AG08396 (cell line): ENCODE measurements at places on chromosomes 11 and 22.

- DNase-seq = no peak
Observed at GRCh38 chr22:25016311-25016710, 63.8 kb downstream of the KIAA1671 start.

- peak; percentile 87 for DNase-seq
Observed at GRCh38 chr11:65366340-65366773, 11.8 kb downstream of the TIGD3 start.

GRCh38 chr22:19929586-19930550 is 11.7 kb upstream of the COMT start:
- DNase-seq = no peak

- no peak for DNase-seq
Observed at GRCh38 chr22:44444341-44445306, 53.4 kb downstream of the RTL6 start.

- DNase-seq = no peak
Observed at GRCh38 chr22:38900677-38901076, 28.7 kb upstream of the CBX6 start.

DNA sequence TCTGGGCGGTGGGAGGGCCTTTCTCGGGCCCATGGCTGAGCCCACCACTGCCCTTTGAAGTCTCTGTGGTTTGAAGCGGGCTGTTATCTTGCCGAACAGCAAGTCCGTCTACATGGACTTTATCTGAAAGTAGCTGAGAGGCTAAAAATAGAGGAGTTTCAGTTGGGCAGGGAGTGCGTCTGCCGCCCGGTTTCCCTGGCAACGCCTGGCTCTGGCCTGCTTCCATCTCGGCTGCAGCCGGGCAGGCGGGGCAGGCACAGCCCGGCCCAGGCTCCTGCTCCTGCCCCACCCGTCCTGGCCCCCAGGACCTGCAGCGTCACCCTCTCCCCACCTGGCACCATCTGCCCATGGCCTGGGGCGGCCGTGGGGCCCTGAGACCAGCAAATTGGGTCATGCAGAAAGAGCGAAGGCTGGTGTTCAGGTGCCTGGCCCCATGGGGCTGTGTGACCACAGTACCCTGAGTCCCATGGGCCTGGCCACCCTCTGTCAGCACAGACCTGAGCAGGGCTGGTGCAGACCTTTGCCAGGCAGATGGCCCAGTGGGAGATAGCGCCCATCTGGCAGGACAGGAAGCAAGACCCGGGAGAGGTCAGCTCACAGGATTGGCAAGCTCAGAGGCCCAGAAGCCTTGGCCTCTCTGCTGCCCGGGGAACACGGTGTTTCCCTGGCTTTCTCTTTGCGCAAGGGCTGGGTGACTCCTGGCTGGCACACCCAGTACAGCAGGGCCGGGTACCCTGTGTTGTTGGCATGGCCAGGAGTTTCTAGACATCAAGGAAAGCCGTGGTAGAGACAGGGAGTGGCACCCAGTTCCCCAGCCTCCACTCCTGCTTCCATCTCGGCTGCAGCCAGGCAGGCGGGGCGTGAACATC is 79.1 kb upstream of the KCNQ1OT1 start:
- DNase-seq = peak; percentile 94

- DNase-seq = no peak
Observed at GRCh38 chr11:66784575-66784974, 55.6 kb upstream of the SPTBN2 start.

- DNase-seq = no peak
Observed at GRCh38 chr11:93025558-93026255, 56.3 kb downstream of the MTNR1B start.

DNA sequence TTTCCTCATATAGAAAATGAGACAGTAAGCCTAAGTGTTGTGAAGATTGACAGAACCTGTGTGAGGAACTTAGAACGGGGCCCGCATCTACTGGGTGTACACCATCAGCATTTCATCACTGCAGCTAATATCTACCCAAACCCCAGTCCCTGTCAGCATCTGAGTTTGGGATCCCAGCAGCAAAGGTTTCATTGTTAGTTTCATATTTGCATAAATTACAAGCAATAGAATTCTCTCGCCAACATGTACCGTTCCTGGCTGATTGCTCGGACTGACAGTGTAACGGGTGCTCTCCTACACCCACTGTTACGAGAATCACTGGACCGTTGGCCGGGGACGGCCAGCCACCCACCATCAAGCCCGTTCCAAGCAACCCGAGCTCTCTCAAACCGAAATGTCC is 10.4 kb upstream of the TMPRSS6 start:
- DNase-seq = no peak

DNA sequence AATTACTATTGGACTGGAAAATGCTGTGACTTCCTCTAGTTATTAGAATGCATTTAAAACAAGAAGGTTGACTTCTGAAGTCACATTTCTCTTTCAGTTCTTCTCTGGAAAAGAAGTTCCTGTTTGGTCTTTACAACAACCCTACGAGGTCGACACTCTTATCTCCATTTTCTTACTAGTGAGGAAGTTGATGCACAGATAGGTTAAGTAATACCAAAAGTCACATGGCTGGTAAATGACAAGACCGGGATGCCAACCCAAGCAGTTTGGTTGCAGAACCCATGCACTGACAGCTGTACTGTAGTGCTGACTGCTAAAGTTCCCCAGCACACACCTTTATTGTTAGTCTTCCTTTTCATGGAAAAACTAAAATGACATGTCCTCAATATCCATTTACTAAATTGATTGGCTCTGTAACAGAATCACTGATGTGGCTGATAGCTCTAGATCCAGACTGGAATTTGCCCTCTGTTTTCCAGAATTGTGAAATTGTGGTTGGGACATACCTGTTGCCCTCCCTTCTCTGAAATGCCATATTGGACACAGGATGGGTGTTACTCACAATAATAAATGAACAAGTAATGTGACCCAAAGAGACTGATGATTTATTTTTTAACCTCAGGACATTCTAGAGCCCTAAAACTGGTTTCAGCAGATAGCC is 9.4 kb upstream of the TECTA start:
- no peak for DNase-seq

DNA sequence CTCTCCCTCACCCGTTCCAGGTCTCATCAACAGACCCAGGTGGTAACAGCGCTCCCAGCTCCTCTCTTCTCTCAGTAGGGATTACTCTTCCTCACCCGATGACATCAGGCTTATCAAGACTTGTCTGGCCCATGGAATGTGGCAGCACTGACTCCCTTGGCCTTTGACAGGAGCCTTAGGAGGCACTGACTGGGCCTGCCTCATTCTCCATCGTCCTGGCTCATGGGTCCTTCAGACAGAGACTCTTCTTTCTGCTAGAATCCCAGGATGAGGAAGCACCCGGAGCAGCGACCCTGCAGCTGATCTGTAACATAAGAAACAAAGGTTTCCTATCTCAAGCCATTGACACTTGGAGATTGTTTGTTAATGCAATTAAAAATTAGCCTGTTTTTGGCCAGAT is 1063.6 kb downstream of the TBC1D22A start:
- DNase-seq = no peak

DNA sequence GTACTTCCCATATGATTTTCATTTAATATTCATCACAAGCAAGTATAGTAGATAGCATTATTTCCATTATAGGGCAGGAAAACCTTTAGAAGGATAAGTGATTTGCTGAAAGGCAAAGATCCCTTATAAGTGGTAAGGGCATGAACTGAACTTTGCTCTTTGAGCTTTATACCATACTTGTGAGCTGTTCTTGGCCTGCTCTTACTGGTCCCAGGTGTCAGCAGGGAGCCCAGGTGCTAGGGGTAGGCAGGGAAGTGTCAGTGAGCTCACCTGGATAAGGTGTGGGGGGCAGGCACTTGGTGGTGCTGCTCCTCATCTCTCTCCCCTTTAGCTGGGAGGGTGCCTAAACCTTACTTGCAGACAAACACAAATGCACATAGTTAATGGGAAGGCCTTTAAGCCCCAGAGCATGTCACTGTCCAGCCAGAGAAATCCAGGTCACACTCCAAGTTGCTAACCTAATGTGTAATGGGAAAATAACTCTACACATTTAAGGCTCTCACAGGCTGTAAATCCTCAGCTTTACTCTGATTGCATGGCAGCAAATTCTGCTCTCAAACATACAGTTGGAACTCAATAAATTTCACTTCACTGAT is 114.4 kb downstream of the PLEKHA7 start:
- no peak for DNase-seq

GRCh38 chr22:25062386-25063085 is 110.0 kb downstream of the KIAA1671 start:
- DNase-seq = no peak

DNA sequence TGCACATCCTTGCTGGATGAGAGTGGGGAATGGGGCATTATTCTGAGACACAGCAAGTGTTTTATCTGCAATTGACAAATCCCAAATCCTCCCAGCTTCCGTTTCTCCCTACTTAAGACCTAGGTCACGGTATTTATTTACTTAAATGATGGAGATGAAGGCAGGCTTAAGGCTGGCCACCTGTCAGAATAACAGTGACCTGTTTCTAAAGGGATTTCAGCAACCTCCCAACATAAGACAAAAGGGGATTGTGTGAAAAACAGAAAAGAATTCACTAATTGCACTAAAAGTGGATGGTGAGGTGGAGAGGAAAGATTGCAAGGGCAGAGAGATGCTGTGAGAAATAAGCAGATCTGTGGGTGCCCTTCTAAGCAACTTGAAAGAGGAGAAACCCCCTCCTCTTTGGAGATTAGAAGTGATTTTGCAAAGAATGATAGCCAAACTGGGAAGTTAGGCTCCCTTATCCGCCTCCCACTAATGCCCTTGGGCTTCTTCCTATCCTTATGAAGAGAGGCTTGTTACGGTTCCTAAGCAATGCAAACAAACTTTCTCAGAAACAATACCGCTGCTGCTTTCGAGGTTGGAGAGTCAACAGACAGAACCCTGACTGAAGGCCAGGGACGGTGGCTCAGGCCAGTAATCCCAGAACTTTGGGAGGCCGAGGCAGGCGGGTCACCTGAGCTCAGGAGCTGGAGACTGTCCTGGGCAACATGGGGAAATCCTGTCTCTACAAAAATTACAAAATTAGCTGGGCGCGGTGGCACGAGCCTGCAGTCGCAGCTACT is 84.3 kb downstream of the ARL14EP start:
- no peak for DNase-seq

GRCh38 chr11:126497581-126498122 is 142.2 kb downstream of the ST3GAL4 start:
- no peak for DNase-seq

DNA sequence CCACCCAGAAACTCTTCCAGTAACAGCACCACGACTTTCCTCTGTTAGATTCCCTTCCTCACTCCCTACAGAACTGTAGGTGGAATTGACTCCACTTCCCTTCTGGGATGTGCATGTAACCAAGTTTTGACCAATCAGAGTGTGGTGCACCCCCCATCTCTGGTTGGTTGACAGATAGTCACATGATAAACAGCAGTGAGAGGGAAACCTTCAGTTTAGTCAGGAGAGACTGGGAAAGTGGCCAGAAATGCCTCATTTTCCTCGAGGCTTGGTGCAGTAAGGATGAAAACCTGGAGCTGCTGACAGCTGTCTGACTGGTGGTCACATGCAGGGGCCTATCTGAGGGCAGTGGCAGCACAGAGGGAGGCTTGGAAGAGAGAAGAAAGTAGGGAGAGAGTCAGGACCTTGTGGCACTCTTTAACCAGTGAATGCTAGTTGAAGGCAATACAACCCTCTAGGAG is 67.3 kb upstream of the GRK3 start:
- peak; percentile 25 for DNase-seq

- no peak for DNase-seq
Observed at GRCh38 chr22:20044495-20045151, 23.7 kb downstream of the TANGO2 start.

- DNase-seq = no peak
Observed at GRCh38 chr11:117146521-117146920, 2.4 kb downstream of the PAFAH1B2 start.

DNA sequence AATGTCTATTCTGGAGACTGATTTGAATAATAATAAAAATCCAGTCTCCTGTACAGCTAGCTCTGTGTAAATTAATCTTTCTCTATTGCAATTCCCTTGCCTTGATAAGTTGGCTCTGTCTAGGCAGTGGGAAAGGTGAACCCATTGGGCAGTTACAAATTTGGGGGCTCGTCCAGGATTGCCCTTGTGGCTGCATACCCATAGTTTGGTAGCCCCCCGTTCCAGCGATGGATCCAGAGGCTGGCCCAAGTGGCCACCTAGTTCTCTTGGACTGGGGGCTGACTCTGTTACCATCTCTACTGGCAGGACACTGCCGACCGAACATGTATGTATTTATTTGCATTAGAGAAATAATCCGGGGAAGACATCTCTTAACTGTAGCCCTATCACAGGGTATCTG is 326.2 kb upstream of the PDGFD start:
- no peak for DNase-seq

- DNase-seq = no peak
Observed at GRCh38 chr22:22171357-22172218, 73.0 kb upstream of the VPREB1 start.

DNA sequence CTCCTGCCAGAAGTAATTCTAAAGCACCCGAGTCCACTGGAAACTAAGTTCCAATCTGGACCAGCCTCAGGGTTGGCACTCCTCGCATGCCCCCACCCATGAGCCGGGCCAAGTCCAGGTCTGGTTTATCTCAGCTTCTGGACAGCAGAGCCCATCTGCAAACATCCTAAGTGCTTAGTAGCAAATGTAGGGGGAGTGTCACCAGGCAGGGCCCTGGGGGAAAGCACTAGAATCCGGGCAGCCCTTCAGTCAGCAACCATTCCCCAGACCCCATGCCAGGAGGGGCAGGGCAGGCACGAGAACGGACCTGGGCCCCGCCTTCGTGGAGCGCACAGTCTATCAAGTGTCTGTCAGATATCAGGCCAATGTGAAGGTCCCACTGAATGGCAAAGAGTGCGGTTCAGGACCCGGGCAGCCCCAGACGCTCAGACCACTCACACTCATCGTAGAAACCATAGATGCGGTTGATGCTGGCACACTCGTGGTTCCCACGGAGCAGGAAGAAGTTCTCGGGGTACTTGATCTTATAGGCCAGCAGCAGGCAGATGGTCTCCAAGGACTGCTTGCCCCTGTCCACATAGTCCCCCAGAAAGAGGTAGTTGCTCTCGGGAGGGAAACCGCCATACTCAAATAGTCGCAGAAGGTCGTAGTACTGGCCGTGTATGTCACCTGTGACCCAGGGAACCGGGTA is 1.3 kb downstream of the PPP1CA start:
- no peak for DNase-seq

GRCh38 chr22:20563941-20564371 is 56.5 kb downstream of the MED15 start:
- DNase-seq = no peak

GRCh38 chr11:101880222-101880621 is 34.6 kb upstream of the CEP126 start:
- peak; percentile 12 for DNase-seq

DNA sequence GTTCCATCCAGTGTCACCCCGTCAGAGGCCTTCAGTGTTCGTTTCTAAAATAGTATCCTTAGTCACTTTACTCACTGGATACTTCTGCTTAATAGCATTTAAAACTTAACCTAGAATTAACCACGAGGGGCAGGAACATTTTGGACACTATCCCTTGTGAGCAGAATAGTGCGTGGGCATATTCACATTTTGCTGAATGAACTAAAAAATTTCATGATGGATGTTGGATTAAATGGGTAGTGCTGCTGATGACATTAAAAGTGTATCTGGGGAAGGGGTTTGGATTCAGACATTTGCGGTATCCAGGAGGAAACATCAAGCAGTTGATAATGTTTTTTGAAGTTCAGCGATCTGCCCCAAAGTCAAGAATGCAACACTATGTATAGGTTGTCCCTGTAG is 750 bp upstream of the NAT10 start:
- no peak for DNase-seq

- no peak for DNase-seq
Observed at GRCh38 chr11:74195828-74196227, 24.7 kb downstream of the PPME1 start.
